Body of pancreas (tissue), 4 donors: ENCODE measurements at places on chromosomes 12 and 14. TPM values are rescaled to one million over a fixed set of nuclear protein-coding genes. Genes with fewer than 3 reads are reported as not detected.

- no peak for DNase-seq
Measured at GRCh38 chr12:32507942-32508320, 108.6 kb downstream of the FGD4 start.

- no peak for DNase-seq
Measured at GRCh38 chr14:44449680-44450079, 57.4 kb downstream of the FSCB start.

GRCh38 chr14:37203423-37203822 lies 5.7 kb downstream of the MIPOL1 start:
- peak; percentile 13 for DNase-seq

DNA sequence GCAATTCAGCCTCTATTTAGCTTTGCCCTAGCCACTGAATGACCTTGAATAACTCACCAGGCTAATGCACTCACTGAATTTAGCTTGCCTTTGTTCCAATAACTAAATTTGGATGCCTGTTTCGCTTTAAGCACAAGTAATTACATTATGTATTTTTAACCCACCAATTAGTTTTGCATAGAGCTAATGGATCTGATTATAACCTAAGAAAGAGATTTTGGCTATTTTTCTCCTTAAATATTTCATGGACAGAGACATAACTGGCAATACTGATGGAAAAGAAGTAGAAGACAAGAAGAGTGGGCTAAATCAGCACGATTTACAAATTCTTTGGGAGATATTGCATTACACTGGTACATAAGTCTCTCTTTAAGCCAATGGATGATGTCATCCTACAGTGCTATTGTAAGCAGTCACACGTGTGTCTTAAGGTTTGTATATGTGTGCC lies 85.7 kb downstream of the AKAP6 start:
- no peak for DNase-seq

GRCh38 chr12:30546121-30546520 lies 149.5 kb downstream of the IPO8 start:
- DNase-seq, result no peak

DNA sequence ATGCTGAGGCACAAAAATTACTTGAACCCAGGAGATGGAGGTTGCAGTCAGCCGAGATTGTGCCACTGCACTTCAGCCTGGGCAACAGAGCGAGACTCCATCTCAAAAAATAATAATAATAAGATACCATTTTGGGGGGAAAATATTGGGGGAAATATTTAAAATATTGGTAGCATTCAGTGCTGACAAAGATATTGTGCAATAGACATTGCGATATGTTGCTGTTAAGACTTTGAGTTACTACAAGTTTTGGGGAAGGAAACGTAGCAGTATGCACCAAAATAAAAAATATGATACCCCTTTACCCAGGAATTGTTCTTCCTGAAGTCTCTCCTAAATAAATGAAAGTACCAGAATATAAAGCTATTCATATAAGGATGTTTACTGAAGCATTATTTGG lies 37.7 kb upstream of the MYBPC1 start:
- no peak for DNase-seq

DNA sequence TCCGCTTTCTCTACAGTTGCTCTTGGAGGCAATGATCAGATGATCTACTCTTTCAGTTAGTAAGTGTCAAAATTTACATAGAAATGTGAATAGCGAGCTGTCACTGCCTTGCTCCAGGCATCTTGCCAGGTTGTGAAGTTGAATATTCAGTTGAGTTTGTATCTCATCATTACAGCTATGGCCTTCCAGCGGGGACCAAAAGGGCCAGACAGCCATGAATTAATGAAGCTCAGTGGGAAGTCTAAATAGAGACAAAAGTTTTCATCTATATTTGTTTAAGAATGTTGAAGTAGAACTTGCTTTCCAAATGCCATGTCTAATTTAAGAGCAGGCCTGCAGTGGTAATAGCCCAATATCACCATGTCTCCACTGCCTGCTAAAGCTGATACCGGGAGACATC lies 387.8 kb downstream of the FLRT2 start:
- no peak for DNase-seq

KRT78 gene
- total RNA-seq, result not detected

ARF3 gene
- 22.3 TPM for total RNA-seq
